ENCODE measurements at places on chromosomes 2 and 18.

- DNase-seq = peak; percentile 6
Observed at GRCh38 chr18:9947248-9947647, 33.4 kb downstream of the VAPA start.

DNA sequence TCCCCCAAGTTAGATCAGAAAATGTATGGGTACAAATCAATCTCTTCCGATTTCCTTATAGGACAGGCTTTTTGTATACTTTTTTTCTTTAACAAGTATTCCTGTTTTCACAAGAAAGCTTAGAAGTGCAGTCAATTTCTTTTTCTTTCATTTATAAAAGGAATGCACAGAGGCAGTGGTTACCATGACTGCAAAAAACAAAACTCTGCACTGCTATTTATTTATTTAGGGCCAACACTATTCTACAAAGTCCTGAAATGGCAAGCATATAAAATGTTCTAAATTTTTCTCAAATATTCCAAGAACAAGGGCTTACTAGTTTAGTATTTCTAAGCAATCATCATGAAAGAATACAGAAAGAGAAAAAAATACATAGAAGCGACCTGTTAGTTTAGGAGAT lies 22.2 kb downstream of the ATAD2B start:
- DNase-seq = no peak

DNA sequence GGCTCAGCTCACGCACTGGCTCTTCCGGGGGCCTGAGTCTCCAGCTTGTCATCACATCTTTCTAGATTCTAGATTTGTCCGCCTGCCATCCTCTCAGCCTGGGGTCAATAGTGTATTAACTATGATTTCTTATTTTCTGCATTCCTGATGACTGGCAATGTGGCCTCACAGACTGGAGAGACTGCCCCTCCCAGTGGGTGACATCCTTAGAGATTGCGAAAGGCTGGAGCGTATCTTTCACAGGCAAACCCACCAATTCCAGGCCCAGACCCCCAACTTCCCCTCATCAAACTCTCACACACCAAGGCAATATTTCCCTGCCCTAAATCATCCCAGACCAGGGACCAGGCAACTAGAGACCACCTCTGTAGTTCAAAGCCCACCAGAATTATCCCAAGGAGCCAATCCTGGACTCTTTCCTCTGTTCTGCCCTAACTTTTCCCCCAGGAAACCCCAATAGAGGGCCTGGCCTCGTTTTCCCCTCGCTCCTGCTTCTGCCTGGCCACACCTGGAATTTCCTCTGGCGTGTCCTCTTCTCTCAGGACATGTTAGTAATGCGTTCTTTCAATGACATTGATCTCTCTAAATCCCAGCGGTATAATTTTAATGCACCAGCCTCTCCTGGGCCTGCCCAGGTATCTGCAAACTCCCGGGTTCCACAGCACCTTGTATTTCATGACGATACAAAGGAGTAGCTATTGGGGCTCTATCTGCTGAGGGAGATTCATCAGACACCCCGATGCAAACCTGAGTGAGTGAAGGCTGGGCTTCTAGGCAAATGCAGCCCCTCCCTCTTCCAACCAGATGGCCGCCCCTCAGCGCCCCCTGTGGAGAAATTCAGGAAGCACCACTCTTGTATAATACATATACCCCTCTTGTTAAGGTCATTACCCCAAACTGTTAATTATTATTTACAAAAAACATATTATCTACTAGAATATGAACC lies 2.4 kb upstream of the KCNF1 start:
- DNase-seq = no peak

- DNase-seq = peak; percentile 75
Observed at GRCh38 chr2:160492401-160493226, 993 bp downstream of the RBMS1 start.

GRCh38 chr2:226609366-226609765 lies 190.3 kb downstream of the IRS1 start:
- peak; percentile 85 for DNase-seq

DNA sequence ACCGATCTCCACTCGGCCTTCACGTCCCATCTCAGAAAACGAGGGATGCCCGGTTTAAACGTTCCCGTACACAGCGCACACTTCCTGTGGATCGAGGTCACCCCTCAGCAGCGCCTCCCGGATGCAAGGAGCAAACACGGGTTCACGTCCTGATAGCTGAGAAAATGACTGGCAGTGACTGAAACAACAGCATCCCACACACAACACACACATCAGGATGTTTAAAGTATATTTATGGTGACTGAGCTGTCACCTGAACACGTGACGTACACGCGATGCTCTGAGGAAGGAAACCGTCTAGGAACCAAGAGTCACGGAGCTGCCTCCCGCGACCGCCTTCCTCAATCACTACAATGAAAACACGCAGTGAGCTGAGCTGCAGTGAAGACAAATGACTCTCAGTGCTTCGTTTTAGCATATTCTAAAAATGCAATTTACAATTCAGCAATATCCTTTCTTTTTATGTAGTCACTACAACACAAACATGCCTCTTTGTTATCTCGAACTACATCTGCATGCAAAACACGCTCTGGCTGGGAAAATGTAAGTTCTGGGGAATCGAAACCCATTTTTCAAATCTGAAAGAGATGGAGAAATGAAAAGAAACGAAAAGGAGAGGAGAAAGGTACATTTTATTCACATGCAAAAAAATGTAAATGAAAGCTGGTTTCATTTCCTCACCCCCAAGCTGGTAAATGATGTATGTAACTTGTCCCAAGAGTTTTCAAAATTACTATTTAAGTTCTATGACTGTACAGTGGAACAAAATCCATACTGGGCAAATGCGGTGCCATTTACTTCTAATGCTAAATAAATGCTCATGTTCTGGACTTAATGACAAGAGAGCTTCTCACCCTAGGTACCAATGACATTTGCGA lies 19.8 kb downstream of the HDAC4 start:
- DNase-seq = no peak

DNA sequence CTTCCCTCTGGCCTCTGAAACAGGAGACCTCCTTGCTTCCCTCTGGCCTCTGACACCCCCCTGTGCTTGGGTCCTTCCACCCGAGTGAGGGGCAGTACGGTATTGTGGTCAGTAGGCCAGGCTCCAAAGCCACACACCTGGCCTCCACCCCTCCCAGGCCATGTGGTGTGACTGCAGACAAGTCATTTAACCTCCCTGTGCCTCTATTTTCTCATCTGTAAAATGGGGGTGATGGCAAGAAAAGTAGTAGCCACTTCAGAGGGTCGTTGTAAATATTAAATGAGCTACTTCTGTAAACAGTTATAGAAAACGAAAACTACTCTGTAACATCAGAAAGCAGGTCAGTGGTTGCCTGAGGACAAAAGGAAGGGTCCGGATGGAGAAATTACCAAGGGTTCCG lies 74.2 kb downstream of the SMAD7 start:
- no peak for DNase-seq

GRCh38 chr2:136486115-136486514 lies 279.2 kb upstream of the THSD7B start:
- no peak for DNase-seq

- DNase-seq = no peak
Observed at GRCh38 chr2:226303707-226304106, 495.9 kb downstream of the IRS1 start.

DNA sequence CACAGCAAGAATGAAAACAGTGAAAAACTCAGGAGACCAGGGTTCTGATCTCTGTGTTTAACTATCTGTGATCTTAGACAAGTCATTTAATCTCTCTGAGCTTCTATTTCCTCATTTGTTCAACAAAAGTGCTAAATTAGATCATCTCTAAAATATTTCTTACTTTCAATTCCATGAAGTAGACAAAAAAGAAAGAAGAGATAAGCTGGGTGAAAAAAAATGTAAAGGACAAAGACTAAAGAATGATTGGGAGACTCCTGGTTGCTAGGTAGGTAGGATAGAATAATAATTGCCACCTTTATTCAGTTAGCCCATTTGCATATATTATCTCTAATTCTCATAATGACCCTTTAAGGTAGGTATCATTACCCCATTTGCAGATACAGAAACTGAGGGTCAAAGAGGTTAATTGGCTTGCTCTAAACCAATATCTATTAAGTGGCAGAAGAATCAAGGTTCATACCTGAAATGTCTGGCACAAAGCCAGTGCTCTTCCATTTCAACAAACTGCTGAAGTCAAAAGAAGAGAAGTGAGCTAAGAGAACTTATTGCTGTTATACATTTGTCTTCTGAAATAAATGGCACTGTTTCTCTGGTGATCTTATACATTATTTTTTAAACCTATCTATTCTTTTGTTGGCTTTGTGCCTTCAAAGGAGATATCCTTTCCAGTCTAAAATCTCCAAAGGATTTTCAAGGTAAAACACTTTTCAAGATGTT lies 141.7 kb downstream of the OTX1 start:
- no peak for DNase-seq

DNA sequence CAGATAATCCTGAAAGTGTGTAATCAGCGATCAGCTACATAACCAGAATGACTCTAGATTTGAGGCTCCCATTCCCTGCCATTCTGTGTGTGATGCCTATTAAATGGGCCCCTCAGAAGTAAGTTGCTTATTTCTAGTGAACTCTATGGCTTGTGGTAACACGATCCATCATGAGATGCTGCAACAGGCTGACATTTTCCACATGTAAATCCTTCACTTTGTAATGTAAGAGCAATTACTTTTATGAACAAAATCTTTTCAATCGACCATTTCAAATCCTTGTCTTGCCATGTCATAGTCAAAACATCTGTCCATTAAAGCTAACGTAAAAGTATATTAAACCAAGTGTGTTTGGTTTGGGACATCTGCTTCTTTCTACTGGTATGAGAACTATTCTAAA lies 175.9 kb upstream of the ETAA1 start:
- no peak for DNase-seq

- DNase-seq = no peak
Observed at GRCh38 chr2:149885946-149886345, 298.4 kb upstream of the MMADHC start.

GRCh38 chr2:38251940-38252339 lies 125.1 kb downstream of the ATL2 start:
- no peak for DNase-seq

GRCh38 chr2:232075080-232075479 lies 113.6 kb downstream of the DIS3L2 start:
- DNase-seq = peak; percentile 68

GRCh38 chr2:240214790-240215675 lies 74.6 kb upstream of the OTOS start:
- DNase-seq = no peak

GRCh38 chr2:165013944-165014619 lies 58.8 kb upstream of the SLC38A11 start:
- no peak for DNase-seq

DNA sequence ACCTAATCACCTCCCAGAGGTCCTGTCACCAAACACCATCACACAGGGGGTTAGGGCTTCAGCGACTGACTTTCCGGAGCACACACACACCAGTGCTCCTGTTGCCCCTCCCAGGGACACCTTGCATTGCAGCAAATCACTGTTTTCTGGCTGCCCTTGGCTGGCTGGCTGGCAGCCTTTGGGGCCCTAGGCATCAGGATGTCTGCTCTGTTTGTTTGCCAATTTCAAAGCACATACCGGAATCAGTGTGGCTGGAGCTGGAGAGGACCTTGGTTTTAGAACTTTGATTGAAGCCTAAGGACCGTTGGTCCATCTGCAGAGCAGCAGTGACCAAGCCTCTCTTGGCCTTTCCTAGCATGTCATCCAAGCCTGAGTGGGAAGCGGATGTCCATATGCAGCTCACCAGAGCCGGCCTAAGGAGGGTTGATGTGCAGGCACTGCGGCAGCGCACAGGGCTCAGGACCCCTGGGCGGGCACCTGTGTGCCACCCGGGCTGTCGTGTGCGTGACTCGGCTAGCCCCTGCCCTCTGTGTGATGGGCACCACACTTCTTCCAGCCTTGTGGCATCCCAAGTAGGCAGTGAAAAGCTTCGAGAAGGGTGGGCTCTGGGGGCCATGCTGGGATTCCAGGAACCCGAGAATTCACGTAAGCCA lies 62.1 kb downstream of the GBX2 start:
- DNase-seq = no peak

DNA sequence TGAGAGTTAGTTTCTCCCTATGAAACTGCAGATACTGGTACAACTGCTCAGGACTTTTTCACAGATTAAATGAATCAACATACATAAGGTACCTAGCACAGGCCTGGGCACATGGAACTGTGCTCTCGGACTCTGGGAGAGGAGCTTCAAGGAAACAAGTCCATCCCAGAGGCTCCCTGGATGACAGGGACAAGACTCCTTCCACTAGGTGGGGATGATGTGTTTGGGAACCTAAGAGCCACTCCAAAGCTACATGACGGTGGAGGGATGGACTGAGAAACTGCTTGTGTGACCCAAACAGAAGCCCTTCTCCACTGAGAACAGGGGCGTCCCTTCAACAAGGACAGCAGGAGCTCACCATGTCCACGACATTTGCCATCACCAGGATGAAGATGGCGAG lies 37.1 kb downstream of the CENPO start:
- no peak for DNase-seq

GRCh38 chr2:20065885-20066602 lies 14.6 kb upstream of the LAPTM4A start:
- DNase-seq = peak; percentile 58

GRCh38 chr2:191177751-191178736 lies 27.2 kb upstream of the STAT4 start:
- DNase-seq = no peak

DNA sequence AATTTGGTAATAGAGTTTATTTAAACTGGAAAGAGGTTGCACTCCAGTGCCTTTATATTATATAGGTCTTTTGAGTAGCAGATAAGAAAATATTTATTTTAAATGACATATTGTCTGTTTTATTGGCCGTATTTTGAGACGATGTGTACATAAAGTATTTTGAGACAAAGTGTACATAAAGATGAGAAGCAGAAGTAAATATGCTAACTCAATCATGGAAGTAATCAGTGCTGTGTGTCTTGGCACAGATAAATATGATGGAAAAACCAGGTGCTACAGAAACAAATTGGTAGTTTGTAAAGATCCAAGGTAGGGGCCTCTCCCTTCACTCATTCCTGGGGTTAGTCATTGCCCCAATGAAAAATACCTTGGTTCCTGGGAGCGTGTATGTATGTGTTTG lies 382.9 kb downstream of the DSEL start:
- DNase-seq = no peak

DNA sequence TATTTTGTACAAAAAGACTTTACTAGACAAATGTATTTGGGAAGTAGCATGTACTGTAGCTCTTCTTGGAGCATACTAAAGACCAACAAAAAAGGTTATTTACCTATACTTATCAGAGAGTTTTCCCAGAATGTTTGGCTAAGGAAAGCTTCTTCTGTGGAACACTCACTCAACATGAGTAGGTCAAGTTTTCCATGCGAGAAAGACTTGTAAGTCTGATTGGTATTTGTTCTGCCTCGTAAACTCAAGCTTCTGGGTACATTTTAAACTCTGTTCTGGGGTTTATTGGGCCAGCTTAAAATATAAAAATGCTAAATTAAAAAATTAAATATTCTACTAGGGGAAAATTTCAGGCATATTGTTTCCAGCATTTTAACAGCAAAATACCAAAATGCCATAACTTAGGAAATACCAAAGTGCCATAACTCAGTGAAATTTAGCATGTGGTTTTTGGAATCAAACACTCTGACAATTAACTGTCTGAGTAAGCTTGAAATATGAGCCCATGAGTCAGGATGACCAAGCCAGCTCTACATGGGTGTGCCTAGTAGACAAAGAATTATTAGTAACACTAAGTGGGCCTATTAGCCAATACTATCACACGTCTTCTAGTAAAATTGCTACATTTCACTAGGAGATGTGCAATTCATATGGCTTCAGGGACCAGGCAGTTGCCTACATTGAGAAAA lies 47.3 kb upstream of the SERPINE2 start:
- peak; percentile 96 for DNase-seq

- DNase-seq = no peak
Observed at GRCh38 chr18:57922885-57923284, 119.8 kb upstream of the ATP8B1 start.

All from HCEC 1CT (cell line).